GM04503 (cell line): ENCODE measurements at places on chromosomes 7 and 10.

DNA sequence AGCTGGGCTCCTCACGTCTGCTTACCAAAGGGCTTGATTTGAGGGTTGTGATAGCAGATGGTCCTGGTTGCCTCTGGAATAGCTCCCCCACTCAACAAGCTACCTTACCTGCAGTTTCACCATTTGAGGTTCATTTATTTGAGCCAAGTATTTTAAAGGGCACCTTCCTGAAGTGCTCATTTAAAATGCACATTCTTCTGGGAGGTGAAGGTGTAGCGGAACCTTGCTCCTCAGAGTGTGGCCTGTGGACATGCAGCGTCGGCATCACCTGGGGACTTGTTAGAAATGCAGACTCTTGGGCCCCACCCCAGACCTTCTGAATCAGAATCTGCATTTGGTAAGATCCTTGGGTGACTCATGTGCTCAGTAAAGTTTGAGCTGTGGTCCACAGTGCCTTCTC is 2.3 kb downstream of the CDH23 start:
- DNase-seq: no peak

GRCh38 chr7:36286226-36286625 is 103.4 kb upstream of the ANLN start:
- DNase-seq: no peak

GRCh38 chr7:6015917-6016652 is 7.0 kb downstream of the AIMP2 start:
- DNase-seq: peak; percentile 92

- DNase-seq: no peak
Measured at GRCh38 chr7:68505721-68506120, 1092.6 kb upstream of the AUTS2 start.

- DNase-seq: no peak
Measured at GRCh38 chr7:15643000-15643705, 43.3 kb downstream of the MEOX2 start.

DNA sequence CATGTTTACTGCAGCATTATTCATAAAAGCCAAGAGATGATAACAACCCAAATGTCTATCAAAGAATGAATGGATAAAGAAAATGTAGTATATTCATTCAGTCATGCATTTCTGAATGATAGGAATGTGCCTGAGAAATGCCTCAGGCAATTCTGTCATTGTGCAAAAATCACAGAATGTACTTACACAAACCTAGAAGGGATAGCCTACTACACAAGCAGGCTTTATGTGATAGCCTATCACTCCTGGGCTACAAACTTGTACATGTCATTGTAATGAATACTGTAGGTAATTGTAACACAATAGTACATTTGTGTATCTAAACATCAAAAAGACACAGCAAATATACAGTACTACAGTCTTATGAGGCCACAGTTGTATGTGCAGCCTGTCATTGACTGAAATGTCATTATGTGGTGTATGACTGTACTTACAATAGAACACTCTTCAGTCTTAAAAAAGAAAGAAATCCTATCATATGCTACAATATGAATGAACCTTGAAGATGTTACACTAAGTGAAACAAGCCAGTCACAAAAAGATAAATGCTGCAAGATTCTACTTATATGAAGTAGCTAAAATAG is 141.8 kb upstream of the GPR22 start:
- peak; percentile 29 for DNase-seq
